Left lobe of liver (tissue), 2 donors: ENCODE measurements at places on chromosomes 16 and 17.
A peak's percentile ranks its signal among the peaks of the same experiment; 100 is the strongest.

DNA sequence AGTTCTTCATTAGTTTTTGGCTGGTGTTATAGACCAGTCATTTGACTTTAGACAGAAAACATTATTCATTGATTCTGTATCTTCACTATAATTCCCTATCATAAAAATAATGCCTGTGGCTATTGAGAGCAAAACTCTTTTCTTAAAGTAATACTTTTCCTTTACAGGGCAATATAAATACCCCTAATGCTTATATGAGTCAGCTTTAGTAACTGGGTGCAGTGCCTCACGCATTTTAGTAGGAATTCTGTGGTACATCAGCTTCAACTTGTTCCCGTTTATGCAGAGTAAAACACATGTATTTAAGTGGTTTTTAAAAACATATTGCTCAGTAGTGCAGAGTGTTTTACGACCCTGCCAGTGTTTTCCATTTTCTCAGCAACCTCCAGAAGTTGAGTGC is 68.1 kb downstream of the SEC14L1 start:
- no peak for DNase-seq

DNA sequence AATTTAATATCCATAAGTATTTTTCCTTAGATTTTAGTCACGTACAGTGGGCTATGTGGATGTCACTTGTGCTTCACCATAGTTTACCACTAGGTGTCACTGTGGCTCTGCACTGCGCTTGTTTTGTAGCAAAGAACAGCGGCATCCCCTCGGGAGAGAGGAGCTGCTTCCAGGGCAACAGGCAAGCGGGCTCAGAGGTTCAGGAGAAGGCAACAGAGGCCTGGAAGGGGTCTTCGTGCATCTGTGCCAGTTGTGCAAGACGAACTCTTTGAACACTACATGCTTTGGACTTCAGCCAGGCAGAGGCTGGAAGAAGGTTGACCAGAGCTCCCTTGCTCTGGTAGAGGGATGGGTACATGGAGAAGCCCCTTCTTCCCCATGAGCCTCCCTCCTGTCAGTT is 20.6 kb downstream of the CYB561 start:
- peak; percentile 68 for DNase-seq

DNA sequence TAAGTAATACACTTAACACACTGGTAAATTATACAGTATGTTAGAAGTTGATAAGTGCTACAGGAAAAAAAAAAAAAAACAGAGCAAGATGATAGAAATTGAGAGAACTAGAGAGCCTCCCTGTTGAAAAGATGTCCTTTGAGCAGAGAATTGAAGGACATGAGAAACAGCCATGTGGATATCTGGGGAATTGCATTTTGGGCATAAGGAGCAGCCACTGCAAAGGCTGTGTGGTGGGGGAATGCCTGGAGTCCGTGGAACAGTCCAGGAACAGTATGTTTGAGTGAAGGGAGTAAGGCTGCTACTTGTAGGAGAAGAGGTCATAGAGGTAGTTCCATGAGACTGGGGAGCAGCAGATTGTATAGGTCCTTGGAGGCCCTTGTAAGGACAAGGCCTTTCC is 178.4 kb downstream of the FTO start:
- DNase-seq = no peak

GRCh38 chr16:11571549-11571948 is 15.2 kb downstream of the LITAF start:
- no peak for DNase-seq

GRCh38 chr17:80362428-80363119 is 52.4 kb upstream of the ENDOV start:
- no peak for DNase-seq

GRCh38 chr17:45195424-45195823 is 26.3 kb upstream of the FMNL1 start:
- no peak for DNase-seq

DNA sequence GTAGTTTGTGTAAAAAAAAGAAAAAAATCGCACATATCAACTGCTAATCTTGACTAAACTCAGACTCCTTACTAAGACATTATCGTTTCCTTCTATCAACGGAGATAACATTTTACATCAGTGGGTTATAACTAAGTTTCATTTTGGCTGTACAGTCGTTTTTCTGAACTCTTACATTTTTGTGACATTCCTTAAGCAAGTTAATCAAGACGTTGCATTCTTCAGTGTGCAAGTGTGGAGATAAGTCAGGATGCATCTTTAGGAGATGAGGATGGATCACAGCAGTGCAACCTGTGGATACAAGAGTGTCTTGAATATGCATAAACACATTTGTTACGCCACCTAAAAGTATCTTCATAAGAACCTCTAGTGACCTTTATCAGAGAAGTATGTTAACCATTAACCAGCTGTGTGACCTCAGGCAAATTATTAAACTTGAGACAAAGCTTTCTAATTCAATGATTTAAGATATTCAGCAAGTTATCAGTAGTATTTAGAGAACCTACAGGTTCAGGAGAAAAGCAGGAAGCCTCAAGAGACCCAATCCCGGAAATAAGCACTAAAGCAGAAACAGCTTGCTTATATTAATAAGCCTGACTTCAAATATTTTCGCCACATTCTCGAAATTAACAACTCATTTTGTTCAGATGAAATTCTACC is 9.4 kb downstream of the CMC2 start:
- DNase-seq = no peak

DNA sequence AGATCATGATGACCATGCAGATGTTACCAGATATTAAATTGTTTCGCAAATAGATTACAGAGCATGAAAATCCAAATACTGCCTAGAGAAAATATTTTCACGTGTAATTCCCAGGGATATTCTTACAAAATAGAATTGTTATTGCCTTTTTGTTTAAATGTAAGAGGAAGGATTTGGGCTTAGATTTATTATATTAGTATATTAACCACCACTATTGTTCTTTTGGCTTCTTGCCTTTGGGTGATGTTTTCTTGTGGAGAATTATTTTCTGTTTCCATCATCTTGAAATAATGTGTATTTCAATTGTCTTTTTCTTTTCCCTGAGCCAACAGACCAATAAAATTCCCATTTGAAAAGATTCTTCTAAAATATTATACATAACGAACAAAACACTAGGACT is 109.7 kb upstream of the NUDT7 start:
- DNase-seq = no peak
